B cell (primary cell): ENCODE measurements at places on chromosomes 2 and 18. TPM values are rescaled to one million over a fixed set of nuclear protein-coding genes. Genes with fewer than 3 reads are reported as not detected.

DNA sequence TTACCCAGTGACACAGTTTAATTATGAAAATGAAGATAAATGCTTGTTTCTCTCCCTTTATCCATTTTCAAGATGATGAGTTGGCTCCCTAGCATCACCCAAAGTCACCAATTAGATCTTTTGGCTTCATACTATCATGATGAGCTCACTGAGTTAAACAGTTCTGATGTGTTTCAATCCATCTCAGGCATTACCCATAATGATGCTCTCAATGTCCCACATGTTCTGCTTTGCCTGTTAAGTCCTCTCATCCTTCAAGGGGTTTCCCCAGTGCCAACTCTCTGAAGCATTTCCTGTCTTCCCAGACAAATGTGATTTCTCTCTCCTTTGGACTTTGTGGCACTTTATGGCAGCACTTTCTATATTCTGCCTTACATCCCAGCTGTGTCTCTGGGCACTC is 92.6 kb downstream of the EPB41L3 start:
- DNase-seq = no peak

DNA sequence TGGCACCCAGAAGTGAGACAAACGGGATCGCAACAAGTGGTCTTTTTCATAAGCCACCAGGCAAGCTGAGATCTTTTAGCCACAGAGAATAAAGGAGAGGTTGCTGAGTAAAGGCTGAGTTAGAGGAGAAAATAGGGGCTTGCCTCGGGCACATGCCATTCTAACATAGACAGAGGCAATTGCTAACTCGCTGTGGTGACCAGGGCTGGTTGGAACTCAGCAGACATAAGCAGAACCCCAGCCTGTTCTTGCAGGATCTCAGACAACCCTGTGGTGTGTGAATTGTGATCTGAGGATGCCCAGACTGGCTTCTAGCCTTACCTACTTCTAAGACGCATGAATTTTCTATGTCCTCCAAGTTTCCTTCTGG is 300.2 kb downstream of the CDCA7 start:
- no peak for DNase-seq

GRCh38 chr2:113762377-113763118 is 6.1 kb upstream of the SLC35F5 start:
- no peak for DNase-seq

GRCh38 chr2:45012733-45013132 is 3.5 kb upstream of the SIX2 start:
- no peak for DNase-seq

DNA sequence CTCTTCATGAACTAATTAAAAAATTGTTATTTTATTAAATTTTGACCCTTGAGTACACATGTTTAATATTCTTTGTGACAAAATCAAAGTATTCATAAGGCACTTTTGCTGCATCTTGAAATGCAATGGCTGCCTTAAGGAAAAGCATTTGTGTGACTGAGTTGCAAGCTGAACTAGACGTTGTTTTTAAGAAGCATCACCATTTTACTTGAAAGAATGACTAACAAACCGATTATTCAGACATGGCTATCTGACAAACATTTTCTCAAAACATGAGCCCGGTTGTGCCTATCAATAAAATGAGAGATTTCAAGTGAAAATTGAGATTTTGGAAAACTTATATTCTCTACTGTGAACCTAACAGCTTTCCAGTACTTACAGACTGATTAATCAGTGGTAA is 2.8 kb downstream of the GCFC2 start:
- DNase-seq = no peak

GRCh38 chr2:37790019-37790418 is 118.6 kb upstream of the CDC42EP3 start:
- DNase-seq = no peak

DNA sequence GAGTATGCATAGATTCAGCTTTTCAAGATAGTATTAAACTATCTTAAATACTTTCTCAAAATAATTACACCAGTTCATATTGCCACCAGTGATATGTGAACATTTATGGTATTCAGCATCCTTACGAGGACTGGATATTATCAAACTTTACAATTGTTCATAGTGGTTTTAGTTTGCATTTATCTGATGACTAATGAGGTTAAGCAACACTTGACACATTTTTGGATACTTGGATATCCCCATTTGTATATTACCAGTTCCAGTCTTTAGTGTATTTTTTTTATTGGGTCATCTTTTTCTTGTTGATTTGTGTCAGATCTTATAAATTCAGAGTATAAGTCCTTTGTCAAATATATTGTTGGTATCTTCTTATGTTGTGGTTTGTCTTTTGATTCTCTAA is 128.4 kb downstream of the ASXL3 start:
- no peak for DNase-seq

DNA sequence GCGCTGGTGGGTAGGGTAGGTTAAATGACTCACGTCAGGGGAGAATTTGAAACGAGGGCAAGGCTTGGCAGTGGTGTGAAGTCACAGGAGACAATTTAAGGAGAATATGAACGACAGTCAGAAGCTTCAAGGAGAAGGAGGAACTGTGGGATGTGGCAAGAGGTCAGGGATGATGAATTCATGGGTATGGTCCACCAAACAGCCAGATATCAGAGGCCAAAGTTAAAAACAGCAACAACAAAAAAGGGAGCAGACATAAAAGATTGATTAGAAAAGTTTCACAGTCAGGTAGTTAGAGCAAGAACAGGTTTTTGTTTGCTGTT is 1.4 kb upstream of the ZNF396 start:
- DNase-seq = no peak

DNA sequence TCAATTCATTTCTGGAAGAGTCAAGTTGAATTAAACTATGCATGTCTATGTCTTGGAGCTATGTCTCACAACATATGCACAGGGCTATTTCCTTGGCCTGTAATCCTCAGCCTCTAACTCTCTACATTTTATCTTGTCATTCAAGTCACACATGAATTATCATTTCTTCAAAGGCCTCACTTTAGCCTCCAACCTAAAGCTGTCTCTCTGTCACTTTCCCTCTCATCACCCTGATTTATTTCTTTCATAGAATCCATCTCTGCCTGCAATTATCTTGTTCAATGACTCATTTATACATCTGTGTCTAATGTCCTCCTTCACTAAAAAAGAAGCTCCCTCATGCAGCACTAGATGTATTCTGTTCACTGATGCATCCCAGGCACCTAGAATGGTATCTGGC is 614.2 kb upstream of the REG3G start:
- DNase-seq = no peak

- no peak for DNase-seq
Measured at GRCh38 chr2:84908948-84909713, 3.7 kb downstream of the TMSB10 start.

GRCh38 chr18:9852266-9853081 is 33.3 kb upstream of the TXNDC2 start:
- no peak for DNase-seq

- DNase-seq = no peak
Measured at GRCh38 chr2:147002256-147002655, 842.6 kb upstream of the ACVR2A start.

DNA sequence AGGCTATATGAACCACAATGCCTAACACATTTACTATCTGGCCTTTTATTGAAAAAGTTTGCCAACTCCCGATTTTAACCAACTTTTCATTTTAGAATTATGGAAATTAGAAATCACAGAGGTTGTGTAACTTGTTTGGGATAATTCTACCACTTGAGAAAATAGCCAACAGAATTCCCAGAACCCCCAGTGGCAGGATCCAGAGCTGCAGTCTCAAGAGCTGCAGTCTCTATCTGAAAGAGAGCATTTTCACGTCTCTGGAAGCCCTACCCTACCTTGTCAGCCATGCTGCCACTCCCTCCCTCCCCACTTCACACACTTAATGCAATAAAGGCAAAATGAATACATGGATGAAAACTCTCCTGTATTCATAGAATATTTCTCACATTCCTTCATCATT is 23.4 kb upstream of the TSPYL6 start:
- DNase-seq = no peak

DNA sequence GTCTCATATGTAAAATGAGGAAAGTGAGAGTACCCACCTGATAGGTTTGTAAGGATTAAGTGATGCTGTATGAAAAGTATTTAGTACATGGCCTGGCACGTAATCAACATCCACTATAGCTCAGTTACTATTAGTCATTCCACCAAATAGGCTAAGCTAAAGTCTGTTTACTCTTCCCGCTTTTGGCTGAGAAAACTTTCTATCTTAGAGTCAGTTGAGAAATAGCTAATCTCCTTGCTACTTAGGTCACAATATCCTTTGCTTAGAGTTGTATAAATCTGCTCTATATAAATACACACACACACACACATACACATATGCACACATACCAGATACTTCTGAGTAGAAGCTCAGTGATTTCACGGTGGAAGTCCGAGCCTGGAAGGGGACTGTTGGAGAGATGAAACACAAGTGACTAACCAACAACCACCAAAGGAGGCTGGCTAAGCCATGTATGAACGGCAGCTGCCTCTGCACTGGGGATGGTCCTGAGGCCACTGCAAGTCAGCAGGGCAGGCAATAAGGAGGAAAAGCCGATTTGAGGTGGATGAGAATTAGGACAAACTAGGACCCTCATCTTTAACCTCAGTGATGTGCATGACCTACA is 104.6 kb upstream of the EPHA4 start:
- DNase-seq = no peak

DNA sequence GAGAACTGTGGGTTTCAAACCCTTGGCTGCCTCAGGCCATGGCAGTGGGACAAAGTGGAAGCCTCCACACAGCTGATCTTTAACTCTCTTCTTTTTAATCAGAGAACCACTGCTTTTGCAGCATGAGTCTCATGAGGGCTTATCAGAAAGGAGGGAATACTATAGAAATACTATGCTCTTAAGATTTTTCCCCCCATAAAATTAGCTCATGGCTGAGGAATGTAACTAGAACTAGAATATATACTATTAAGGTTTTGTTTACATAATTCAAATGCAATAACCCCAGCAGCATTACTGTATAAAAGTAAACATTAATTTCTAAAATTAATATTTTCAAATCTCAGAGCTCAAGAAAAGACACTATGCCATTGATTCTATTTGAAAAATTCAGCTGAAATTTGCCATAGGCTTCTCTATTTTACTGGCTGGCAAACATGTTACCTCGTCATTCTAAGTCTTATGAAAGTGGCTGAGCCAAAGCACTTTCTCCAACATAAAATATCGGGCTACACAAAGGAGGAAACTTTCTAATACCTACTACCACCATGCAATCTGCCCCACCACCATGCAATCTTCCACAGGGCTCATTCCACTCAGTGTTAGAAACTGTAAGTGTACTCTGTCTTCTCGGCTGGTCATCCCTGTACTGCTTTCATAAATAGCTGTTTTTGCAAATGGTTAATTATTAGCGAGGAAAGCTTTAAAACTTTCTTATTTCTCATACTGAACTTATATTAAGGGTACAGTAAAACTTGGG is 42.5 kb downstream of the WDR35 start:
- no peak for DNase-seq

DNA sequence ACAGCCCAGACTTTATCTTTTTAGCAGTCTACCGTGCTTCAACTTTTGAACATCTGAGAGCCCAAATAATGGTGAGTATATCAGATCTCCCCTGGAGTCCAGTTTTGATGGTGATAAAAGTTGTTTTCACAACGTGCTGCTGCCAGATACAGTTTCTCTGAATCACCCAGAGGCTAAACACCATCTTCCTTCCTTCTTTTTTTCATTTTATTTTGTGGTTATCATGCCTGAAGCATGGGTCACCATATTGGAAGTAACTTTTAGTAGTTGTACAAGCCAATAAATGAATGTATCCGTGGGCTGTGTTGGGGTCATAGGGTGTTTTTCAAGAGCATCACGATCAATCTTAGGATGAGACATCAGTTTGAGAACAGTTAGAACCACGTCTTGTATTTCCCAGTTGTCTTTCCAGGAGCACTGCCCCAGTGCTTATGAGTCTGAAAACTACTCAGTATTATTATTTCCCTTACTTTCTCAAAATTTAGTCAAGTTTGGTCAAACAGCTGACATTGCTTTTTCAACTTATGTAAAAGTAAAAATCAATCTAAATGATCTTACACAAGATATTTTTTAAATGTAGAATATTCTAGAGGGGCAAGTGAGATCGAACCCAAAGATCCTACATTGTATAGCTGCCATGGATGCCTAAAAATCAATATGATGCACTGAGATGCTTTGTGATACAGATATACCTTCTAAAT is 311.4 kb downstream of the CTNNA2 start:
- no peak for DNase-seq

DNA sequence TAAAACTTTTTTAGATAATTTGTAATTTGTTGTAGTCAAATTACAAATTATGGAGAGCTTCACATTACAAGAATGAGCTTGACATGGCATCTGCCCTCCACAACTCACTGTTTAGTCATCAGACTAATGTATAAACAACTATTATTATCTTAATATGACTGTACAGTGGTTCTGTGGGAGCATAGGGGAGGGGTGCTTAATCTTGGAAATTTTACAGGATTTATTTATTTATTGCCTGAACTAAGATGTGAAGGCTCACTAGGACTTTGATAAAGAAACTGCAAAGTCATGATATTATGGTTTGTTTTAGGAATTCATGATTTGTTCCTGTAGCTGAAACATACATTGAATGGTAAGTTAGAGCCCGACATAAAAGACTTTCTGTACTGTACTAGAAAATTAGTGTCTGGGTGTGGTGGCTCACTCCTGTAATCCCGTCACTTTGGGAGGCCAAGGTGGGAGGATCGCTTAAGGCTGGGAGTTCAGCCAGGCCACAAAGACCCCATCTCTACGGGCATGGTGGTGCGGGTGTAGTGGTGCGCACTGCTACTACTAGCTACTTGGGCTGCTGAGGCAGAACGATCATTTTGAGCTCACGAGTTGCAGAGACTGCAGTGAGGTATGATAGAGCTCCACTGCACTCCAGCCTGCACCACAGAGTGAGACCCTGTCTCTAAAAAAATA is 2.1 kb downstream of the MARCHF7 start:
- DNase-seq = no peak

DNA sequence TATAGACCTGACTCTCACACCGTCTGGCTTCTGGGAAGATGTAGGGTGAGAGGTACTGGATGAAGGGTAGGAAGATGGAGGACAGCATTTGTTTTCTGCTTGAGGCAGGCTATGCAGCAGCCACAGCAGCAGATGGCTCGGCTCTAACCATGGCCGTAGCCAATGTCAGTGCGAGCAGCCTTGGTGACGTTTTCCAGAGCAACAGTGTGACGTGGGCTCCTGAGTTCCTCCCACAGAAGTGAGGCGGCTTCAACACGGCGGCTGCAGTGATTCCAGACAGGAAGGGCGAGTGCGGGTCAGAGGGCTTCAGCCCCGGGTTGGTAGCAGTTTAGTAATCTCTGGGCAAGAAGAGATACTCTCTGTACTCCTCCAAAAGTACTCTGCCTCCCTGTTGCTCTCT is 133.0 kb upstream of the MYT1L start:
- no peak for DNase-seq

Gene LIMS2
- 15.4 and 32.2 TPM in 2 replicates for polyA plus RNA-seq

Gene D2HGDH
- polyA plus RNA-seq = 44.0 and 64.5 TPM in 2 replicates

Gene MERTK
- 0.04 and 0.30 TPM in 2 replicates for polyA plus RNA-seq

Gene SERPINB13
- not detected in 2 replicates for polyA plus RNA-seq

Gene RPRM
- not detected in 2 replicates for polyA plus RNA-seq

Gene SGO2
- polyA plus RNA-seq = 0.89 and 0.98 TPM in 2 replicates

Gene CFAP53
- polyA plus RNA-seq = 0.04 and 0.94 TPM in 2 replicates

Gene C2orf80
- not detected in 2 replicates for polyA plus RNA-seq

Gene FOXI3
- not detected in 2 replicates for polyA plus RNA-seq

Gene UGT1A10
- polyA plus RNA-seq = not detected in 2 replicates

Gene C2orf15
- 0.89 and 1.1 TPM in 2 replicates for polyA plus RNA-seq

Gene OBSL1
- 0.12 TPM in 1 of 2 replicates, not detected in the other for polyA plus RNA-seq
